T-helper 1 cell (primary cell): ENCODE measurements at places on chromosomes 5 and 9.

DNA sequence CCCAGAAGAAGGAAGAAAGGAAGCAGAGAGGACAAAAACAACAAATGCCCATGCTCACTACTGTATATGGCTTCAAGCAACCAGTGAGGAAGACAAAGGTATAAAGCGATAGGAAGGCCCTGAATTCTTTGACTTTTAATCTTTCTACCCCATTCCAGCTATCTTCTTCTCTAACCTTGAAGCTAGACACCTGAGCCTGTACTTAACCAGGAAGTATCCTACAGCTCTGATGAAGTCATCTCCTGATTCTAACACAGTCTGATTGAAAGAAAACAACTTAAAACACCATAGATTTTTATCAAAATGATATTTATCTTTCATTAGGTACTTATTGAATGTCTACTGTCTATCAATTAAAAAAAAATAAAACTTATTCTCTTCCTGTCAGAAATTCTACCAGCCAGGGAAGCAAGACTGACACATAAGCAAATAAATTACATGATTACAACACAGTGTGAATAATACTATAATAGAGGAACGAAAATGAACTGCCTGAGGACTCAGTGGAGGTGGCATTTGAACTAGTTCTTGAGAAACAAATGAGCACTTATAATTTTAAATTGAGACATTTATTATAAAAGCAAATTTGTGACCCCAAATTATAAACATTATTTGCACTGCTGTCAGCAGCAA, 123.3 kb upstream of the ELL2 start:
- DNase-seq: no peak

- DNase-seq: no peak
Measured at GRCh38 chr5:135705141-135705631, 126.4 kb upstream of the CXCL14 start.

DNA sequence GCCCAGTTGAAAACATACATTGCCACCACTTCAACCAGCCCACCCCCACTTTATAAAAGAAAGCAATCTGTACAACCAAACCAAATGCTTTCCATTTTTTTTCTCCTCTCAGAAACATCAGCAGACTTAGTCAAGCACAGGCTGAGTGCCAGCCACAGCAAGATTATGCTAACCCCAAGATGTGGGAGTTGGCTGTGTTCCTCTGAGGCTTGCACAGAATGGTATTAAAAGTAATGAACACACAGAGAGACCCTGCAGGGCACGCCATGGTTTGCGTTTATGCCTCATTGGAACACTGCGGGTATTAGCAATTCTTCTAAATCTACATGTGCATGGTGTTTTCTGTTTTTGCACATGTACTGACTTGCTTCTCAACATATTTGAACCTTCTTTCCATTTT, 419.9 kb upstream of the GRAMD2B start:
- no peak for DNase-seq

- DNase-seq: no peak
Measured at GRCh38 chr5:54774281-54775170, 210.9 kb downstream of the ESM1 start.

DNA sequence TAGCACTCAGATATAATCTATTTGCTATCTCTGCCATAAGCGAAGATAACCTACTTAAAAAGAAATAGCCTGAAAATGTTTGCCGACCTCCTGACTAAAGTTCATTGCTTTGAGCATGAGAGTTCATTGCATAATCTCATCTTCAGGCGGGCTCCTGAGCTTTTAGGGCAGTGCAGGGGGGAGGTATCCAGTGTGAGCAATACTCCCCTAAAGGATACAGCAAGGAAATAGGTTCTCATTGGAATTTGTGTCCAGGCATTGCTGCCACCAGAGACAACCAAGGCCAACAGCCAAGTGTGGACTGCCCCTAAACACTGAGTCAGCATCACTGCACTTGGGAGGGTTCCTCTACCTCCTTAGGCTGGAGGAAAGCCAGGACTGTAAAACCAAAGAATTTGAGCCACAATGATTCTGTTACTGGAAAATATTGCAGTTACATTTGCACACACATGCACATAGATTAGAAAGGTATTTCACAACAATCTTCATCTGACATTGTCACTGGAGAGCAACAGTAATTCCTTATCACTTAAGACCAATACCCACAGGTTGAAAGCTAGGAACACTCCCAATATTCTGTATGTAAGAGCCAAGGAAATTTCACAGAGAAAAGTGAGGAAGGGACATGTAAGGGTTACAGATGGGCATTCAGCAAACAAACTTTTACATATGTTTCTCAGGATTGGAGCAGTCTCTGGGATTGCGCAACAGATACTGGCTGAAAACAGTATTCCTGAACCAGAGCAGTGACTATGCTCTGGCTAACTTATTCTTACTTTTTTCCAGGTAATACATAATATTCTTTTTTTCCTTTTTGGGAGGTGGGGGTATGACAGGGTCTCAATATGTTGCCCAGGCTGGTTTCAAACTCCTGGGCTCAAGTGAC, 98.6 kb upstream of the TLE1 start:
- no peak for DNase-seq

DNA sequence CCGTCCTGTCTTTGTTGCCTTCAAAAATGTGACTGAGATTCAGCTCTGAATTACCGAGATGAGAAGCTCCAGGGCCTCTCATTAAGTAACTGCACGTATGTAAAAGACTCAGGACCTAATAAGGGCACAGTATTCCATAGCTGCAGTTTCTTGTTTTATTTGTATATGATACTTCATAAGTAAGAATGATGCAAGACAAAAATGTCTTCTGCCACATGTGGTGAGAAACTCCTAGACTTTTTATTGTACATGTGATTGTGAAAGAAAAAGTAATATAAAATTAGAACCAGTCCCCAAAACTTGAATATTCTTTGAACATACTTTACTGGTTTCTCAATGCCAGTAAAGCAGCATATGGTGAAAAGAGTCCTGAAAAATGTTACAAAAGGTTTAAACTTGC, 110.1 kb upstream of the OTULINL start:
- no peak for DNase-seq

GRCh38 chr9:34145165-34145564, 18.7 kb upstream of the DCAF12 start:
- no peak for DNase-seq

GRCh38 chr9:22026696-22027095, 17.6 kb upstream of the CDKN2B start:
- DNase-seq: no peak

DNA sequence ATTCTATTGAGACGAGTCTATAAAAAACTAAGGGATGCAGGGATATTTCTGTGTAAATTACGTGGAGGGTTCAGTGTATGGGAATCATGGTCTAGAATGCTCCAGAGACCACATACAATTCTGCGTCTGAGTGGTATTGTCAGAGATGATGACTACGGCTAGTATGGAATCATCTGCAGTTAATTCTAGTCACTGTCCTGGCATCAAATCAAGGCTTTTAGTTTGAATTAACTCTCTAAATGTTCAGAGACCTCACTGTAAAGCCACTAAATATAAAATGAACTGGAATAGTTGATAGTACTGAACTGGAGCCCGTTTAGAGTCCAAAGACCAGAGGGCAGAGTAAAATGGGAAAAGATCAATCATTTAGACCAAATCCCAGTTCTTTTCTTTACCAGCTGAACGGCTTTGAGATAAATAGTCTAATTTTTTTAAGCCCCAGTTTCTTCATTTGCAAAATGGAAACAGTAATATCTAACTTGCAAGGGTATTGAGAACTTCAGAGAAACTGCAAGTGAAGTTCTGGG, 599.8 kb downstream of the EBF1 start:
- DNase-seq: no peak

GRCh38 chr5:74943905-74944304, 77.7 kb upstream of the FAM169A start:
- no peak for DNase-seq

DNA sequence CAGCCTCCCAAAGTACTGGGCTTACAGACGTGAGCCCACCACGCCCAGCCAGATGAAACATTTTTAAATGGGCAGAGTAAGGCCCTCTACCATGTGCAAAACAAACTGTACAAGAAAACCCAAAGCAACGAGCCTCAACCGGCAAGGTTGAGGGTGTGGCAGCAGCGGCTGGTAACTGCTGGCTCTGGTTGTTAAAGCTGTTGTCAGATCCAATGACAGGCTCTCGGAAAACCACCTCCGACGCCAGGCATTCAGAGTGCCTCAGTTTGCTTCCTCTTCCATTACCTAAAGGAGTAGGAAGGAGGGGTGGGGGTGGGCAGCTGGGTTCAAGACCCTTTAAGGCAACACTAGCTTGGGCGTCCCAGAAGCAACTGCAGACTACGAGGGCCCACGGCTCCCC, 2.4 kb upstream of the ASB6 start:
- DNase-seq: no peak

DNA sequence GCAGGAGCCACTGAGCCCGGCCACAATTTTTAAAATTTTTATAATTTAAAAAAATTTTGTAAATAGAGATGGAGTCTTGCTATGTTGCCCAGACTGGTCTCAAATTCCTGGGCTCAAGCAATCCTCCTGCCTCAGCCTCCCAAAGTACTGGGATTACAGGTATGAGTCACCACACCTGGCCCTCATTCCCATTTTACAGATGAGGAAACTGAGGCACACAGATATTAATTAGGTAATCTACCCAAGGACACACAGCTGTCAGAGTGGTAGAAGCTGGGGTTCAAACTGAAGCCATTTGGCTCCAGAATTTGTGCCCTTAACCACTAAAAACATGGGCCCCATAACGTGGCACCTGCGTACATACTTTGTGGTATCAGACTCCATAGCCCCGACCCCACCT, 7.5 kb downstream of the TRUB2 start:
- no peak for DNase-seq

DNA sequence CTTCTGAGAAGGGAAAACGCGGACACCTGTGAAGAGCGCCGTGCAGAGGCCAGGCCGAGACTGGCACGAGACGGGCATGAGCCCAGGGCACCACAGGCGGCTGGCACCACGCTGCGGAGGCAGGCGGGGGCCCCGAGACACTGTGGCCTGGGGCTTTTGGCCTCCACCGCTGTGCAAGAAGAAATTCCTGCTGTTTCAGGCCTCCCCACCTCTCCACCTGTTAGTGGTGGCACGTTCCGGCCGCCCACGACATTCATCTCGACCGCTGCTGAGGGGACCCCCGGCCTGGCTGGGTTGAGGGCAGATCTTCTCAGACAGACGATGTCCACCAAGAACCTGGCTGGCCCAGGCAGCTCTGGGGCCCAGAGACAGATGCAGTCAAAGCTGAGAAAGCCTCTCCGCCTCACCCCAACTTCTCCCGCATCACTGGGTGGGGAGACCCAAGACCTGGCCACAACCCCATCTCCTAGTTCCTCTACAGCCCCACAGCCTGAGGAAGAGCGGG, 11.5 kb downstream of the NACC2 start:
- DNase-seq: no peak

DNA sequence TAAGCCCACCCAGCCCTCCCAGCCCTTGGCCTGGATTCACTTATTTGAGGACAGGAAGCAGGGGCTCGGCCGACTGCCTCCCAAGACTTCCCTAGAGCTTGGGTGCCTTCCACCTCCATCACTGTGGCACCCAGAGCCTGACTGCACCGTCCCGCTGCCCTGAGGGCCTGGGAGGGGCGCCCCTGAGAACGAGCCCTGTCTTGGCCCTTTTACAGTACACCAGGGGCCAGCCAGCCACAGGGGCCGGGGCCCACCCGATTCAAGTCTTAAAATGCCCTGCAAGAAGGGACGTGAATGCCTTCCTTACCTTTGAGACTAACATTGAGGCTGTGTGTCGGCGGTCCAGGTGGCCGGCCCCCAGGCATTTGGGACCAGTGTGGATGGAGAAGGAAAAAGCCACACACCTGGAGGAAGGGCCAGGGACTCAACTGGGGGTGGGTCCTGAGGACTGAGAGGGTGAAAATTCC, 16.8 kb downstream of the FAM78A start:
- DNase-seq: no peak

DNA sequence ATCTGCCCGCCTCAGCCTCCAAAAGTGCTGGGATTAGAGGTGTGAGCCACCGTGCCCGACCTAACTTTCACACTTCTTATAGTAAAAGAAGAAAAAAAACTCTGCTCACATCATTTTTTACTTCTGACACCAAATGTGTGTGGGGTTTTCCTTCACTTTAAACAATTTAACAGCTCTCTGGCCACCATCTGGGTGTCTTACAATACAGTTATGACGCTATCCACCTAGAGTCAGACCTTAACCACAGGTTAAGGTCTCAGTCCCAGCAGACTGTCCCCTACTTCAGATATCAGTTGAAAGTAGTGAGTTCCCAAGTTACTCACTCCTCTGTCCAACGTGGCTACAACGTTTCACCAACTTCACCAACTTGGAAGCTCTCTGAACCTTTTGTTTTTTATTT, 15.4 kb upstream of the ATP6V1G1 start:
- DNase-seq: no peak

GRCh38 chr9:90772386-90772785, 29.2 kb upstream of the SYK start:
- no peak for DNase-seq

DNA sequence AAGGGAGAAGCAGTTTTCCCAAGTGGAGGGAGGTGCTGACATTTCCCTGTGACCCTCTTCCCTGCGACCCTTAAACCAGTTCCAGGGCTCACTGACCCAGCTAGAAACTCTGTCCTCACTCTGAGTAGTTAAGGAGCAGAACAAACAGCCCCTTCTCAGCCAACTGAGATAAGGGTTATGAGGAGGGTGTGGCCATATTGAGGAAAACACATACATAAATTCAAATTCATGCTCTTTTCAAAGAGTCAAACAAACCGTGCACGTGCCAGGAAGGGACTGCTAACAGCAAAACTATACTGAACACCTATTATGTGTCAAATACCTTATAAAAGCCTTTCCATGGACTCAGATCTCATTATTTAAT, 4.9 kb upstream of the AKNA start:
- DNase-seq: no peak

GRCh38 chr9:5110867-5111681, 74.4 kb downstream of the INSL6 start:
- no peak for DNase-seq

GRCh38 chr5:59955241-59955640, 61.7 kb upstream of the PDE4D start:
- no peak for DNase-seq

DNA sequence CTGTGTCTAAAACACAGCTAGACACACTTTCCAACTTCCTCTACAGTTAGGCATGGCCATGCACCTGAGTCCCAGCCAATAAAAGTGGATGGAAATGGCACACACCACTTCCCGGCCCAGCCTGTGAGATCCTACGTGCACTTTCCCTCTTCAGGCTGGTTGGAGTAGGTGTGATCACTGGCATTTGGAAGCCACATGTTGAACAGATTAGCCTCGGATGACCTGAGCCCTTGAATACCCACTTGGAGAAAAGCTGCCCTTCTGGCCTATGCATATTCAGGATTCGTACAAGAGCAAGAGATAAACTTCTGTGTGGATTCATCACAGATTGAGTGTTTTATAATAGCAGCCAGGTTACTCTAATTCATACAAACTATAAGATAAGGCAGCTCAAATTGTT, 359.0 kb upstream of the SLC30A5 start:
- DNase-seq: no peak
